ENCODE measurements at places on chromosomes 6 and 20.

DNA sequence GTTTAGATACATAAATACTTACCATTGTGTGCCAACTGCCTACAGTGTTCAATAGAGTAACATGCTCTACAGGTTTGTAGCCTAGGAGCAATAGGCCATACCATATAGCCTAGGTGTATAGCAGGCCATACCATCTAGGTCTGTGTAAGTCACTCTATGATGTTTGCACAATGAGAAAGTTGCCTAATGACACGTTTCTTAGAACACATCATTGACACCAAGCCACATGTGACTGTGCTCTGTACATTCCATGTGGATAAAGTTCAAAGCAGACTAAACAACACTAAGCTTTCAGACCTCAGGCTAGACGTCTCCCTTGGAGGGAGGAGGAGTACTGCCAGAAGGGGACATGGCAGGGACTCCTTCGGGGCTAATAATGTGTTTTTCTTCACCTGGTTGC is 93.6 kb downstream of the KIF16B start:
- no peak for DNase-seq

DNA sequence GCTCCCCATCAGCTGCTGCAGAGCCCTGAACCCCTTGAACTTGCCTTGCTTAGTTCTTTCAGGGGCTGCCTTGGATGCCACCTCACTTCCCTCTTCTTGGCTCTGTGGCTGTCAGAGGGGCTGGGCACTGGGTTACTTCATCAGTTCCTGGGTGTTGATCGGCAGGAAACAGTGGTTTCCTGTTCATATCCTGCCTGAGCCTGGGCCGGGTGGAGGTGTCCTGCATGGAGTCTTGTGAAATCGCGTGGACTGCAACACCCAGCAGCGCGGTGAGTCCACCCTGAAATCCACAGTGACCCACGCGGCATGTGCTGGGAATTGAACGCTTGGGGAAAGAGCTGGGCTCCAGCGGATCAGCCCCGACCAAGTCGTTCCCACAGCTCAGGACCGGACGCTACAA is 97.5 kb downstream of the CDH26 start:
- DNase-seq, result no peak

DNA sequence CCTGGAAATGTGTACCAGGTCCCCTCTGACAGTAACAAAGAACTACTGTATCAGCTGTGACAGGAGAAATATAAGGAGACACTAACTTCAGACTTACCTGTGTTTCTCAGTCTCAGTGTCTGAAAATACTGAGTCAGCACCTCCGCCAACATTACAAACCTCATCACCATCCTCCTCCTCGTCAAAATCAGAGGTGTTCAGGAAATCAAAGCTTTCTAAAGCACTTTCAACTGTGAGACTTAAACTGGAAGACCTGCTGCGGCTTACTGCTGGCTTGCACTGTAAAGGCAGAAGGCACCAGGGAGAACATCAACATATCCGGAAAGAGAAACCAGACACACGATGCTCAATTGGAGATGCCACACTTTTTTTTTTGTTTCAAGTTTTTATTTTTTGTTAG is 40.3 kb upstream of the ARMH2 start:
- no peak for DNase-seq

- no peak for DNase-seq
Observed at GRCh38 chr6:21999012-21999528, 297.8 kb downstream of the PRL start.

DNA sequence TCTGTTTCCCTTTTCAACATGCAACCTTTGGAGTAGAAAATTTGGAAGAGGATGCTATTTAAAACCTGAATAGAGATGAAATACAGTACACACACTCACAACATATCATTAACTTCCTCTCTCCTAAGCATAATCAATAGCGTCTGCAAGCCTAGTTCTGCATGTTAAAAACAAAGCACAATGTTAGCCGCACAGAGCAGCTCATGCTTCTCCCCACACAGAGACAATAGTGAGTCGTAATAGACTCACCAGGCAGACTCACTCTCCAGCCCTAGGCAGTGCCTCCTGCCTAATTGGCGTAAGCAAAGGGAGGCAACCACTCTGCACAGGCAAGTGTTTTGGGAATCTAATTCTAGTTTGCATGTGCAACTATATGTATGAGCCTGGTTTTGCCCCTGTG is 45.8 kb upstream of the ARID1B start:
- no peak for DNase-seq

GRCh38 chr6:3247255-3248146 is 11.2 kb upstream of the PSMG4 start:
- DNase-seq, result no peak

- DNase-seq, result no peak
Observed at GRCh38 chr20:40457404-40457803, 231.6 kb downstream of the MAFB start.

Measured in activated T-helper 1 cell treated with anti-CD3 and anti-CD28 coated beads, Interleukin-2, amount 50 U/mL, for 16 hours (primary cell).